CD4-positive, alpha-beta T cell treated with Interleukin-6 at 100 ng/mL for 8 hours (primary cell): ENCODE measurements at places on chromosomes 12 and 14.

- no peak for DNase-seq
Measured at GRCh38 chr14:45786266-45786665, 533.3 kb upstream of the MIS18BP1 start.

- DNase-seq = no peak
Measured at GRCh38 chr12:109531411-109531810, 41.9 kb downstream of the MMAB start.

GRCh38 chr12:65586796-65587195 is 237.5 kb upstream of the HMGA2 start:
- DNase-seq = no peak

GRCh38 chr12:10016881-10017280 is 6.5 kb downstream of the CLEC12B start:
- DNase-seq = no peak

DNA sequence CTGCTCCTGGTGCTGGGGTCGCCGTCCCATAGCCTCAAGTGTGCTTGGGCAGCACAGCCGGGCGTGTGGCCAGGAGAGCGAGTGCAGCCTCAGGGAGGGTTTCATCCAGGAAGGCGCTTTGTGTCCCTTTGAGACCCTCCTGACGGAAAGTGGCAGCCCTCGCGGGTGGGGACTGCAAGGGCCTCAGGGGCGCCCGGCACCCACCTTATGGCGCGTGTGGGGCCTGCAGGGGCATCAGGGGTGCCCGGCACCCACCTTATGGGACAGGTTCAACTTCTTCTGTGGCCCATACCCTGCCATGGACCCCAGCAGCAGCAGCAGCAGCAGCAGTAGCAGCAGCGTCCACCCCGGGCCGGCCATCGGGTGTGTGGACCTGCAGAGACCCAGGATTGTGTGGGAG is 4.5 kb downstream of the LRCOL1 start:
- DNase-seq = no peak

DNA sequence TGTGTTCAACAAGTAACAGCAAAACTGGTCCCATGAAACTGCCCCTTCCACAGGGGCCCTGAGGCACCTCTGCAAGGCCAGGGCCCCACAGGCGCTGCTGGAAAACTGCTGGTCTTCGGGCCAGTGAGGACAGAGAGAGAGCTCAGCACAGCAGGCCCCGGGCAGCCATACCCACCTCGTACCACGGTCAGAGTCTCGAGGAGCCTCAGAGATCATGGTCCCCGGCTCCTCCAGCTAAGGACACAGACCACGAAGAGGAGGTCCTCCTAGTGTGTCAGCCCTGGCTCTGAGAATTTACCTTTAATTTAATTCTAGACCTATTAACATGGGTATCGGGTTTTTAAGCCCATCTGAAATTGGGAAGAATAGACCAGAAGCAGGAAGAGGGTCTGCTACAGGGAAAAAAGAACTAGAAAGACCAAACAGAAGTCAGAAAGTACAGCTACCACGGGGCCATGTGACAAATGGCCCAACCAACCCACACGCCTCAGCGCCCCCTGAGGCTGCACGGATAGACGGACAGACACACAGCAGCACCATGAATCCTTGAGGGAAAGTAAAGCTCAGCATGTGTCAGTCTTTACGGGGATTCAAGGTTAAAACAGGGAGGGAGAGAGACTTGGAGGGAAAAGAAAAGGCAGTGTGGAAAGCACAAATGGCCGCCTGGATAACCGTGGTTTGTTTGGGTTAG is 22.9 kb downstream of the ANKRD9 start:
- no peak for DNase-seq

DNA sequence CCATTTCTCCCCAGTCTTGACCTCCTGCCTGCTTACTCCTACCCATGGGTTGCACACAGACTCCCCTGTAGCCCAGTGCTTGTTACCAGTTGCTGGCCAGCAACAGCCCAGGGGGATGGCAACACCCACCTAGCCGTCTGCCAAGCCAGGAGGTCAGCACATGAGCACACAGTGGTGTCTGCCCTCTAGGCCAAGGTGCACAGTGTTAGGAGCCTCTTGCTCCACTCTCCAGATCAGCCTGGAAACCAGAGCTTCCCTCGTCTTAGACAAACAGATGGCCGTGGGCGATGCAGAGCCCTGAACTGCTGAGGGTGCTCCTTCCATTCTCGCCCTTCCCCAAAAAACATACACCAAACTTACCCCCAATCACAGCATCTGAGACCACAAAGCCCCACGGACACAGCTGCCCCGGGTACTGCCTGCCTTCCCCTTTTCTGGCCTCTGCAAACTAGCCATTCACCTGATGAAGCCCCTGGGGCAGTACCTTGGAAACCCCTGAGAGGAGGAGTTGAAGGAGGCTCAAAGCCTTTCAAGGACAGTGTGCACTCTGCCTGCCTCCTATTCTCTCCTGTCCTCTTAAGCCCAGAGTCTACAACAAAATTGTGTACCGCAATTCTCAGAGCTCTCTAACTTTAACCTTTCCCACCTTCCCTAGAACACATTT is 1.0 kb upstream of the GPD1 start:
- no peak for DNase-seq

DNA sequence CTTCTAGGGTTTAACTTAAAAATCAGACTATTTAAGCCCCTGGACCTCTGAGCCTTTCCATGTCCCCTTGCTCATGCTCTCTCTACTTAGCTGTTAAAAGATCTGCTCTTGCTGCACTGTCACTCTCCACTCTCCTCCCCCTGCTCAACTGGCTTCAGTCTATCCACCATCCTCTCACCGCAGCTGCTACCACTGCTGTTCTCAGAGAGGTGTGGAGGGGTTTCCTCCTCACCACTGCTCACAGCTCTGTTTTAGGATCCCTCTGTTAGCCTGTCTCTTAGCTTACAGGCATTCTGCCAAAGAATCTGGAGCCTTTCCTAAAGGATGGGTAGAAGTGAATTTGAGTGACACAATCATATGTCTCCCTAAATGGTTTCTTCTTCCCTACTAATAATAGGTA is 43.7 kb upstream of the ATP2B1 start:
- DNase-seq = no peak

DNA sequence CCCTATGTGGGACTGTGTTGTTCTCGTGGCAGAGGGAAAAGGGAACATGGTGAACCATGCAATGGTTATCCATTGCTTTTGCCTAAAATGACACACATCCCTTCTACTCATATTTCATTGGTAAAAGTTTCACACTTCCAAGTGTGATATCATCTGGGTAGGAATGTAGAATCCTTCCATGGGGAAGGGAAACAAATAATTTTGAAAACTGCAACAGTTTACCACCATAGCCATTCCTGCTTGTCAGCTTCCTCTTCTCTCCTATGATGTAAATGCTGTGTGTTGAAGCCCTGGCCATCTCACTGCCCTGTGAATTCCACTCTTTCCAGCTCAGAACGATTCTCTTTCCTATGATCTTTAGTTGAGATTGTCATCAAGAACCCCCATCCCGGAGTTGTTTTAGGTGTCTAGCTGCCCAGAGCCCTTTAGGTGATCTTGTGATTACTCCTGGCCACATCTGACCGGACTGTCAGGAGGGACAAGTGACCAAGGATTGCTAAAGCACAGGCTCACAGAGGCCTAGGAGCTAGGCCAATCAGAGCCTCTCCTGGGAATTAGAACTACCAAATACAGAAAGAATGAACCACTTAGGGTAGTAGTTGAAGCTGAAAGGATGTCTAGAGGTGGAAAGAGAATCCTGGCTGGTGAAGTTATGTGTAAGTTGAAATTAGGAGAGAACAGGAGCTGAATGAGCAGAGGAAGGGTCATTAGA is 84.6 kb downstream of the VCPKMT start:
- DNase-seq = no peak

GRCh38 chr14:57865403-57866198 is at the start of gene SLC35F4:
Gene SLC35F4 (minus strand): TSS chr14:57866092.
- DNase-seq = no peak

DNA sequence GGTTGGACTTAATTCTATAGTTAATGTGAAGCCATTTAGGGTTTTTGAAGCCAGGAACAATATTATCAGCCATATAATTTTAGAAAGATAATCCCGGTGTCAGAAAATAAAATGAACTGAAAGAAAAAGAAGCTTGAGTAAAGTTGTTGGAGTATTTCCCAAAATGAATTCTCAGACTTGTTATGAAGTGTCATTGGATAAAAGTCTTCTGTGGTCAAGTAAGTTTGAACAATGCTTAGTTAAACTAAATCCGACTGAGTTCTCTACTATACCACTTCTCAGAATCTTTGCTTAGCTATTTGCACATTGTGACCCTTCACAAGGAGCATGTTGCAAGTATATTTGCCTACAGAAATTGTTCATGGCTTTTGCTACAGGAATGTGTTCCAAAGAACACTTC is 17.5 kb upstream of the FLRT2 start:
- DNase-seq = no peak

GRCh38 chr12:1630827-1631591 is 2.0 kb downstream of the WNT5B start:
- no peak for DNase-seq

DNA sequence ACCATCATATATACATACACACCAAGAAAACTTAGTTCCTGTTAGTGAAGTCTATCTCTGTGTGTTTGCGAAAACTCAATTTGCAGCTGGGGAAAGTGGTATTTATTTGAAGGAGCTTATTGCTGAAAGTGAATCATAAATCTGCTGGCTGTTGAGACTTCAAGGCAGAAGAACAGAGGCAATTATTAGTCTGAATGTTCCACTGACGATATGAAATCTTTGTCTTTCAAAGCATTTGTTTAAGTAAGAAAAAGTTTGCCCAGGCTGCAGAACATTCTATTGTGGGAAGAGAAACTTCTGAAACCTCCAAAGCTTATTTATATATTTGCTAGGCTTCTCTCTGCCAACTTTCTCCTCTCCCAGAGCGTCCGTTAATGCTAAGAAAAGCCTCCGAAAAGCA is 255.7 kb upstream of the TMPO start:
- DNase-seq = no peak

- no peak for DNase-seq
Measured at GRCh38 chr12:89817501-89818226, 109.0 kb upstream of the ATP2B1 start.

GRCh38 chr14:61343471-61343870 is 22.1 kb downstream of the PRKCH start:
- DNase-seq = no peak

- DNase-seq = no peak
Measured at GRCh38 chr14:102540315-102541028, 30.9 kb upstream of the ANKRD9 start.

GRCh38 chr12:131251336-131252101 is 297.8 kb downstream of the ADGRD1 start:
- DNase-seq = no peak

- no peak for DNase-seq
Measured at GRCh38 chr12:125889742-125890141, 824.5 kb downstream of the AACS start.

- DNase-seq = no peak
Measured at GRCh38 chr12:20127413-20127812, 240.9 kb upstream of the PDE3A start.

DNA sequence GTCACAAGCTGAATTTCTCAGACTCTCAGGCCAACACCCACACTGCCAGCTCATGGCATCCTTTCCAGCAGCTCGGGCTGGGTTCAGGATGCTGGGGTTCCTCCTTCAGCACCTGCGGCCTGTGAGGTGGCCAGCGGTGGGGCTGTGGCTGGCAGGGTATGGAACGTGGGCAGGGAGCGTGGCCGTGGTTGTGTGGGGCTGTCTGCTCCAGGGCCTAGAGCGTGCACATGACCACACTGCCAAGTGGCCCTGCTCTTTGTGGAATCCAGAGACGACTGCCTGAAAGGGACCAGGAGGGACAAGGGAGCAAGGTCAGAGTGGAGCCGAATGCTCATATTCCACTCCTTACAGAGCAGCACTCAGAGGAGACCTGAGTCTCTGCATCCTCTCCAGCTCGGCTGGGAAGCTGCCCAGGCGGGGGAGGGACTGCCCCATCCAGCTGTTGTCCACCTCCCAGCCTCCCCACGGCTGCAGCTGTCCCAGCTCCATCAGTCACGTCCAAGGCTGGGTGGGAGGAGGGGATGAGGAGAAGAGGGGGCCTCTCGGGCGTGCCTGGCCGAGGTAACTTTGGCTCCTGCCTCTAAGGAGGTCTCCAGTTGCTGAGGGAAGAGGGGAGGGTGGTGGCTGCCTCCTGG is 71.3 kb downstream of the TSPAN9 start:
- no peak for DNase-seq

DNA sequence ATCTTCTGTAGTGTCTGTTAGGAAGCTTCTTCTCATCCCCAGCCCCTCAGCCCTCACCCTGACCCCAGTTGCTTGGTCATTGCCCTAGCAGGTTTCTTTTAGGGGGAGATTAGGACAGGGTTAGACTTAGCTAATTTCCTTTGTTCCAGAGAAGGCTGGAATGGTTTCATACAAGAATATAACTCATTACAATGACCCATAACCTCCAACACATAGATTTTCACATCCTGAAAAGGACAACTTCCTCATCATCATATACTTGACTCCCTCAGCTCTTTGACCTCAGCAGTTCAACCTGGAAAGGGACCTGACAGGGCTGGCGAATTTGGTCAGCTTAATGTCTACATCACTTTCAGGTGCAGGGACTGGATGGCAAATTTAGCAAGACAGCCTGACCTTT is 8.0 kb upstream of the BHLHE41 start:
- DNase-seq = no peak

GRCh38 chr14:41349289-41349910 is 257.3 kb upstream of the LRFN5 start:
- DNase-seq = no peak

DNA sequence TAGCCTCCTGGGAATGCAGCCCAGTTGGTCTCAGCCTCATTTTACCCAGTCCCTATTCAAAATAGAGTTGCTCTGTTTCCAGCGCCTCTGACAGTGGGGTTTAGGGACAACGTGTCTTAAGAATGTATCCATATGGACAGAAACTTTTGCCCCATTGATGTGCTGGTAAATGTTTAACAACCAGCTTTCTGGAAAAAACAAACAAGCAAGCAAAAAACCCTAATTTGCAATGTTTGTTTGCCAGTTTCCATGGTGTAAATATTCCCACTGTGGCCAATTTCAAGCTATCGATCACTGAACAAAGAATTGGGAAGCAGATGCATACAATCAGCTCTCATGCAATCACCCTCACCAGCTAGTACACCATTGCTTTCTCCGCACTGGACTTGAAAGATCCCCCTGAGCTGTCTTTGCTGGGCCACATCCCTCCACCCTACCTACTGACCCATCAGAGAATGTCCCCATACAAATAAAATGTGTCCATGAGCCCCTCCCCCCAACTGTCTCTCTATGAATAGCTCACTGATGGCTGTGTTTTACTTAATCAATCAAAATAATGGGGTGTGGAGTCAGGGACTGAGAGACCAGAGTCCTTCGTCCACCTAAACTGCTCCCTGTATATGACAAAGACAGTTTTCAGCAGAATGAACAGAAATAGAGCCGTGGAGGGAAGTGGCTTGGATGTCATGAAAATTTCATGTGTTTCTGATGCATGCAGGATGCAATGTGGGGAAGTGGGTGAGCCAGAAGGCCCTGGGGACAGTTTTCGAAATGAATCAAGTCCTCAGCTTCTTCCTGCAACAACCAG is 40.8 kb downstream of the CCDC60 start:
- DNase-seq = no peak

- DNase-seq = peak; percentile 44
Measured at GRCh38 chr12:7142056-7142644, 12.0 kb downstream of the CLSTN3 start.

- DNase-seq = no peak
Measured at GRCh38 chr12:26125400-26126339, 833 bp upstream of the BHLHE41 start.

- DNase-seq = peak; percentile 56
Measured at GRCh38 chr14:91372671-91373495, 44.7 kb downstream of the CCDC88C start.
